GM13977 (cell line): ENCODE measurements at places on chromosomes 6 and 20.

GRCh38 chr6:63418741-63419140, 99.0 kb upstream of the LGSN start:
- DNase-seq, result no peak

DNA sequence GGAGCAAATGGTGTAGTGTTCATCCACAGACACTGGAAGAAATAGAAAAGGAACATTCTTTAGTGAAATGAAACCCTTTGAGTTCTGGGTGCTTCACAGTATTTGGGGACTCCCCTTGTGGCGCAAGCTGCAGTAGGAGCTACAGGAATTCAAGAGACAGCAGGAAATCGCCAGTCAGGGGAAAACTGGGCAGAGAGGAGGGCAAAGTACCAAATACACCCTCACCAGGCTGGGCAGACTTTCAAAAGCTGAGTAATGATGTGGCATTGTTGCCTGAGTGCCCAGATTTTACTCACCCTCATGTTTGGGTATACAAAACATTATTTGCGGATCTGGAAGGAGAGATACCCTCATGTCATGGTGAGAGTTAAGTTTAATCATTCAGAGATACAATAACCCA, 97.9 kb downstream of the SOD2 start:
- DNase-seq, result no peak

- DNase-seq, result no peak
Measured at GRCh38 chr20:25062841-25063240, 4.9 kb upstream of the ACSS1 start.

GRCh38 chr6:134352786-134353480, 35.0 kb upstream of the SGK1 start:
- no peak for DNase-seq

- no peak for DNase-seq
Measured at GRCh38 chr20:64247307-64247618, 8.3 kb upstream of the PCMTD2 start.

GRCh38 chr20:40464731-40465208, 224.3 kb downstream of the MAFB start:
- DNase-seq, result no peak

DNA sequence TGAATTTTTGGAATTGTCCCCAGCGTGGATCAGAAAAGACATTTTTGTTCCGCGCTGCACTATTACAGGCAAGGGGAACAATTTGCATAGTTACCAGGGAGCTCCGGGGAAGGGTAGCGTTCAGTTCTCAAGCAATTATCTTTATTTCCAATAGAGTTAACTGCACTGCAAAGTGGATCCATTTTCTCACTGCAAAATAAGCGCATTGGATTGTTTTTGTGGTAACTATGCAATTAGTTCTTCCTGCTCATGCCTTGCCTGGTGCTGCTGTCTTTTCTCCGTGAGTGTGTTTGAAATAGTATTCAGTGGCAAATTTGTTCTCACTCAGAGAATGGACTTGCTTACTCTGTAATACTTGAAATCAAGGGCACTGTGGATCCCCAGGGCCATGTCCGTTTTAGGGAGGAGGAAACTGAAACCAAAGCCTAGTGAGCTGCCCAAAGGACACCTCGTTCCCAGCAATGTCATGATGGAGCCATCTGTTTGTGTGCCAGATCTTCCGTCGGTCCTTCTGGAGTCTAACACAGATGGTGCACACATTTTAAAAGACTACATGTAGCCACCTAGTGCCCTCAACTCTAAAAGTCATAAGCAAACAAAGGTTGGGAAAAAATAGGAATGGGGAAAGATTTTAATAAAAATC, 7.4 kb upstream of the PCK1 start:
- DNase-seq, result no peak

DNA sequence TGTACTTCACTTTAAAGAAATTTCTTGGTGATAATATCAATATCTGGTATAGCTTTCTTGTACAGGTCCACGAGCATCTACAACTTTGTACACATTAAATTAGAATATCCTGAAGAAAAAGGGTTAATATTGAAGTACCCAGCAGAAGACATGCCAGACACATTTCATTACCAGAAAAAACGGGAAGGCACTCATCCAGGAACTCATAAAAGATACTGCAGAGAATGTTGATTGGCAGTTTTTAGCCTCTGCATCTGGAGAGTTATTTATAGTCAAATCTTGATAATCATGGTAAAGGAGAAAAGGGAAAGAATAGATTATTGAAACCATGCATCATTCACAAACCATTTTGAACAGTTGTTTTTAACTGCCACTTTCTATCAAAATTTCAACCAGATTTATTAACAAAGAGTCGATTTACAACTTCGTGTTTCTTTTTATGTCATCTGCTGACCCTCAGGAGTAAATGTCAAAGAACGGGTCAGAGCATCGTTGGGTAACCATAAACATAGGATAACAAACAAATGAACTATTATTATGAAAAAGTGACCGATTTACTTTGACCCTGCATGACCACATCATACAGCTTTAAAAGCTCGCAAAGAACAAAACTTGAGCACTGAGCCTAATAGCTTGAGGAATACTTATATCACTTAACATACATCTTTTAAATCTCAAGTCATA, 229.2 kb upstream of the SGK1 start:
- no peak for DNase-seq

GRCh38 chr6:36118550-36119107, 11.7 kb upstream of the MAPK13 start:
- no peak for DNase-seq

GRCh38 chr20:62020935-62021701, 44.6 kb downstream of the TAF4 start:
- peak; percentile 67 for DNase-seq

GRCh38 chr6:157768863-157769551, 54.0 kb upstream of the SNX9 start:
- DNase-seq, result no peak
